ENCODE measurements at places on chromosomes 12 and 14.

DNA sequence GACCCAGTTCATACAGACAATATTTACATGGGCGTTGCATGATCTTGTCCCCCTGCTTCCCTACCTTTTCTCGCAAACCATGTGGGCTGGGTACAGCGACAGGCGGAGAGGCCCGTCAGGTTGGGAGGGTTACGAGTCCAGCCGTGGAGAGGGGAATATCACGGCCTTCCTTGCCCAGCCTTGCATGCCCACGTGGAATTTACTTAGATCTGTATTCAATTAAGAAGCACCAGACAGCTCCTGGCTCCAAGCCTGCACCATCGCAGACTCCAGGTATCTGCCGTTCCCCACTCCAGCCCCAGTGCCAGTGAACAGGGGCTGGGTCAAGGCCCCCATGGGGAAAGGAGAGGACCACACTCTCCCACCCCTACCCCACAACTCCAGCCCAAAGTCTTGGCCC, 29.8 kb downstream of the BCL11B start:
- DNase-seq = no peak

DNA sequence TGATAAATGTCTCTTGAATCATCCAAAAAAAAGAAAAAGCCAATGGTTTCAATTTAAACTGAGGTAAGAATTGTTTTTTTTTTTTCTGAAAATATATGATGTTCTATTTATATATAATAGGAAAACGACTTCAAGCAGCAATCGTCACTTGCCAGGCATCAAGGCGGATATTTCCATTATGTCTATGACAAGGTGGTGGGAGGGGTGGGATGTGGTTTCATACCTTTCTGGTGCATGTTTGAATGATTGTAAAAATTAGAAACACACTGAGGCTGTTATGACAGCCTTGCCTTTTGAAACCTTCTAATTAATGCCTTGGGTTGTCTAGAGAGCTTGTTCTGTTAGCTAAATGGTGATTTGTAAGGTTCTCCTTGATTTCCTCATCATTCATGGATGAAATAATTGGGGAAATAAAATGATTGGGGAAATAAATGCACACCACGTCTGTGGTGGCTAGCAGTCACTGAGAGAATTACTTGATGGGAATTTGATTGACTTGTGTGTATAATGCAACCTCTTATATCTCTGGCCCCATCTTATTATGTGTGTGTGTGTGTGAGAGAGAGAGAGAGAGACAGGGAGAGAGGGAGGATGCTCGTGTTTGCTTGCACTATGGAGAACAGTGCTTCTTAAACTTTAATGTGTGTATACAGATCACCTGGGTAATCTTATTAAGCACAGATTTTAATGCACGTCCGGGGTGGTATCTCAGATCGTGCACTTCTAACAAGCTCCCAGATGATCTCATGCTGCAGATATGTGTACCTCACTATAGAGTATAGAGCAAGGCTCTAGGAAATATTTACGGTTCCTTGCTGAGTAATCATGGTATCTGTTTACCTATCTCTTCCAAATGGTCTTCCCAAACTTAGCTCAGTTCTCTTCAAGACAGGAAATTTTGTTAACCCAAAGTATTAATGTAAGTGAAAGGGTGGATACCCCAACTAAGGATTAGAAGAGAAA, 502.6 kb downstream of the DIO2 start:
- DNase-seq = no peak

- DNase-seq = no peak
Observed at GRCh38 chr12:20800160-20800559, 10.3 kb upstream of the SLCO1B3 start.

DNA sequence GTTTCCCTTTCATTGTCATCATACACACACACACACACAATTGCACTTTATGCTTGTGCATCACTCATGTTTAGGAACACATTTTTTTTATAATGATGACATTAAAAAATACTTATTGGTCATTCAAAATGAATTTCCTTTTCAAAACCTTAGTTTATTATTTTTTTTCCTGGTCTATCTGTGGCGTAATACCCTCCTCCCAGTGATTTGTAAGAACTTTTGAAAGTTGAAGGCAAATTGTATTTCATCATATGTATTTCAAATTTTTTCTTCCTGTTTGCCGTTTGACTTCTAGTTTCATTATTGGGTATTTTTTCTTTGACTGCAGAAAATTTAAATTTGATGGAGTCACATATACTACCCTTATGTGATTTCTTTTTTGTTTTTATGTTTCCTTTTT, 2.5 kb upstream of the LRRK2 start:
- no peak for DNase-seq

- no peak for DNase-seq
Observed at GRCh38 chr14:21023174-21023573, 1.7 kb downstream of the NDRG2 start.

- DNase-seq = no peak
Observed at GRCh38 chr14:59208224-59208814, 19.9 kb downstream of the DAAM1 start.

DNA sequence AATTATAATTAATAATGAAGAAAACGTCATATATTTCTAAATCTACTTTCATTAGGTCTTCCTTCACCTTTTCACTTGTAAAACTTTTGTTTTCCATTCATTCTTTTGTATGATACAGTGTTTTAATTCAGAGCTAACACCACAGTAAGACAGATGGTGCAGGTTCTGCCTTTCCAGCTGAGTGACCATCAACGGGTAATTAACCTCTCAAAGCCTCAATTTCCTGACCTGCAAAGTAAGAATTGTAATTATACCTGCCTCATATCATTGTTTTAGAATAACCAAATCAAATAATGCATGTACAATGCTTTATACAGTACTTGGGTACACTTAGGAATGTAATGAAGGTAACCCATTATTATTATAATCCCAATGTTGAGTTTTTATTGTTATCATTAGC, 157.6 kb downstream of the FOXA1 start:
- DNase-seq = no peak

DNA sequence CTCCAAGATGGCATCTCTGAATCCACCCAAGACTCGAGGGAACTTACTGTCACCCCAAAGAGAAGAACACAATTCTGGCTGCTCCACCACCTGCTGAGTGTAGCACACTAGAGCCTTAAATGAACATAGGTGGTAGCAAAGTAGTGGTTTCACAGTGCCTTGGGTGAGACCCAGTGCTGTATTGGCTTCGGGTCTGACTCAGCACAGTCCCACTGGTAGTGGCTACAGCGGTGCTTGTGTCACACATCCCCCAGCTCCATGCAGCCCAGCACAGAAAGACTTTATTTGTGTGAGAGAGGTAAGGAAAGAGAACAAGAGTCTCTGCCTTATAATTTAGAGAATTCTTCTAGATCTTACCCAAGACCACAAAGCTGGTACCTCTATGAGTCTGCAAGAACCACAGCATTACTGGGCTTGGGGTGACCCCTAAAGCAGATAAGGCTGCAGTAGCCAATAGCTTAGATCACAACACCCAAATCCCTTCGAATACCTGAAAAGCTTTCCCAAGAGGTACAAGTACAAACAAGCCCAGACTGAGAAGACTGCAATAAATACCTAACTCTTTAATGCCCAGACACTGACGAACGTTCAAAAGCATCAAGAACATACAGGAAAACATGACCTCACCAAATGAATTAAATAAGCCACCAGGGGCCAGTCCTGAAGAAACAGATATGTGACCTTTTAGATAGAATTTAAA, 83.3 kb upstream of the SLC38A4 start:
- no peak for DNase-seq

DNA sequence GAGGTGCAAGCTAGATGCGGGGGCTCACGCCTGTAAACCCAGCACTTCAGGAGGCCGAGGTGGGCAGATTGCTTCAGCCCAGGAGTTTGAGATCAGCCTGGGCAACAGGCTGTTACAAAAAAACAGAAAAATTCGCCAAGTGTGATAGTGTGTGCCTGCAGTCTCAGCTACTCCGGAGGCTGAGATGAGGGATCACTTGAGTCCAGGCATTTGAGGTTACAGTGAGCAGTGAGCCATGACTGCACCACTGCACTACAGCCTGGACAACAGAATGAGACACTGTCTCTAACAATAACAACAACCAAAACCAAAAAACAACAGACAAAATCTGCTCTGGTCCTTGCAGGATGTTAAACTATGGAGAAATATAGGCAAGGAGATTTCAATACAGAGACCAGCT, 13.9 kb downstream of the BTBD7 start:
- no peak for DNase-seq

- DNase-seq = no peak
Observed at GRCh38 chr14:100271247-100271939, 32.4 kb downstream of the YY1 start.

DNA sequence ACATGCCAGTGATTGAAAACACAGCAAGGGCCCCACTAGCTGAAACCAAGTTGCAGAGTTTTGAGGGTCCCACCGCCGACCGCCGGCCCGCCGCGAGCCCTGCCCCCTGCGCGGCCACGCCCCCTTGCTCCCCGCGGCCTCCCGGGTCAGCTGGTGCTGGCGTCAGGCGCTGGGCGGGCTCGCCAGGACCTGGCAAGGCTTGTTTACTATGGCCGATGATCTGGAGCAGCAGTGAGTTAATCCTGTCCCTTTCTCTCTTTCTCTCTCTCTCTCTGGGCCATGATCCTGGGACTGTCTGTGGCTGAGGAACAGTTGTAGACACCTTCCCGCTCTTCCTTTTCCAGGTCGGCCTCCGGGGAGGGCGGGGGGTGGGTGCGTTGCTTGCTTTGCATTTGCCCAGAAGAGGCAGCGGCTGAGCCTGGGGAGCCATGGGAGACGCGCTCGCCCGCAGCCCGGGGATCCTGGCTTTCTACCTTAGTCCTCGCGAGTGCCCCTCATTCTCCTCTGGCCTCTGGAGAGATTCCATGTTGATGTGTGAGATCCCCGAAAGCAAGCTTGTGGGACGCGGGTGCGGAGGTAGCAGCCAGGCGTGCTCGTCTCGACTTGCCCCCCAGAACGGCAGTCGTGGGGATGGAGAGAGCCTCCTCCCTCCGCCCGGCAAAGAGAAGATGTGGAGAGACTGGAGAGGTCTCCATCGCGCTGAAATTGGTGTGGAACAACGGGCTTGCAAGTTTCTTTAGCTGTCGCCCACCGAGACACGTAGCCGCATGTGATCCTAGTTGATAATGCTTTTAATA, at the start of gene ABHD4:
Gene ABHD4 (plus strand): TSS at position 202 of the 797 bp plus-strand sequence. CDS start 7 bp downstream, at position 209.
- peak; percentile 40 for DNase-seq

DNA sequence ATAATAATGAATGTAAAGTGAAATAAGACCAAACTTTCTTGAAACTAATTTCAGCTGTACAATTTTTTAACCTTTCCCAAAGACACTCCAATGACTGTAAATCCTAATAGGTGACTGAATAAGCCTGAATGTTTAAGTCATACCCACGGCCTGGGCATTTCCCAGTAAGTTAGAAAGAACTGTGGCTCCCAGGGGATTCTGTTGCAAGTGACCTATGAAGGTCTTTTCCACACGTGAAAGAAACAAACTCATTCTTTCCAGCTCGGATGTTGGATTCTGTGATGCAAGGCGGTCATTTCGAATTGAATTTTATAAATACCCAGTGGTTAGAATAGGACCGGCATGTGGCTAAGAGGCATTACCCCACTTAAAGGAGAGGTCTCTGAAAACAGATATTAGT, 1134.4 kb downstream of the GALC start:
- DNase-seq = no peak

DNA sequence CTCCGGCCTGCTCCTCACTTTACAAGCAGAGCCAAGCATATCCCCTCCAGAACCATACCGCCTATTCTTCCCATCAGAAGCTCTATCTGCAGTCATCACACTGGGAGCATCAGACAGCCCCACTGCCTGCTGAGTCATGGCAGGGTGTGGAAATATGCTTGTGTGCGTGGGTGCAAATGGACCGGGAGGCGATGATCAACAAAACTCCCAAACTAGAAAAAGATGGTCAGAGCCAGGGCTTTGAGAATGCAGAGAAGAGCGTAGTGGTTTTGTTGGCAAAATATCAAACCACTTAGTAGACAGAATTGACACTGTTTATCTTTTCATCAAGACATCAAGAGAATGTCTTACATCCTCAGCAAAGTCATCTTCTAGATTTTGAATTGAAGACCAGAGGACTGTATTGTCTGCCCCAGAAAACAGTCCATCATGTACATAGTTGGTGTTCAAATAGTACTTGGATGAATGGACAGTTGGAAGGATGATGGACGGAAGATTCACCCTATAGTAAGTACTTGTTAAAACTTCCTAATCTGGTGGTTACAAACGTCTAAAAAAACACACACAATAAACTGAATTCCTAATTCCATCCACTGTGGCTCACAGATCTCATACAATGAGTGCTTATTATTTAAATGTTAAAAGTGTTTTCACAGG, 54.9 kb downstream of the VWF start:
- DNase-seq = no peak

- DNase-seq = no peak
Observed at GRCh38 chr12:77040231-77040630, 25.1 kb downstream of the E2F7 start.

GRCh38 chr14:22474730-22475351, 114.2 kb downstream of the DAD1 start:
- no peak for DNase-seq

DNA sequence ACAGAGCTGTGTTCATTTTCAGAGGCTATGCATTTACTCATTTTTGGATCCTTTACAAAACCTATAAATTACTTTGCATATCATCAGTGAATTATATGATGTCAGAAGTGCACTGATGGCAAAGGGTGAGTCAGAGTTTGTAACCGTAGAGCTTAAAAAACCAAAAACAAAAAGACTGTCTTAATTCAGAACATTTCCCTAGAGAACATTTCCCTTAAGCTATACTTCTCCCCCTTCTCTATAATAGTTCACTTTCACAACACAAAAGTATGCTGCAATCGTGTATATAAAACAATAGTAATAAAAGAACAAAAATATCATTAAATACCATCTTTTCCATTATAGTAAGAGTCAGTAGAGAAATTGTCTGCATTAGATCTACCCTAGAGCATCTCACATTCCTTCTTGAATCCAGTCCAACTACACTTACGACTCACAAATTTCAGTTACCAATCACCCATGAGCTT, 934.9 kb downstream of the LRFN5 start:
- DNase-seq = no peak

GRCh38 chr14:53032161-53032803, 81.4 kb upstream of the FERMT2 start:
- no peak for DNase-seq

GRCh38 chr14:76719666-76720065, 41.6 kb upstream of the VASH1 start:
- DNase-seq = no peak

DNA sequence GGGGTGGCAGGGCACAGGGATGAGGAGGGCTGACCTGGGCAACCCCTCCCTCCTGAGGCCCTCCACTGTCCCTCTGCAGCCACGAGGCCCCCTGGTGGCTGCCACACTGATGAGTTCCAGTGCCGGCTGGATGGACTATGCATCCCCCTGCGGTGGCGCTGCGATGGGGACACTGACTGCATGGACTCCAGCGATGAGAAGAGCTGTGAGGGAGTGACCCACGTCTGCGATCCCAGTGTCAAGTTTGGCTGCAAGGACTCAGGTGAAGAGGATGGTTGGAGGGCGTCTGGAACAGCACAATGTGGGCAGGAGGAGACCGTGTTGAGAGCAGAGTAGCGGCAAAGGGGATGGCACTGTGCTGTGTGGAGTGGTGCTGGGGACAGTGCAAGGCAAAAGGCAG, 25.7 kb upstream of the LRP1-AS start:
- DNase-seq = peak; percentile 79

GRCh38 chr12:87667378-87667777, 361.8 kb downstream of the C12orf50 start:
- DNase-seq = no peak

- DNase-seq = no peak
Observed at GRCh38 chr14:87409393-87409792, 583.6 kb downstream of the GALC start.

- DNase-seq = no peak
Observed at GRCh38 chr14:101788016-101788635, 26.6 kb downstream of the PPP2R5C start.

Measured in 8988T (cell line).